ENCODE measurements at places on chromosomes 4 and X.

- no peak for DNase-seq
Measured at GRCh38 chr4:16694173-16694883, 204.1 kb downstream of the LDB2 start.

GRCh38 chr4:24745172-24745895 is 50.0 kb upstream of the SOD3 start:
- DNase-seq, result no peak

GRCh38 chrX:8201896-8202331 is 30.8 kb upstream of the VCX2 start:
- DNase-seq, result peak; percentile 38

- DNase-seq, result no peak
Measured at GRCh38 chr4:95426455-95426854, 122.3 kb downstream of the UNC5C start.

- no peak for DNase-seq
Measured at GRCh38 chrX:132983496-132983895, 25.1 kb upstream of the HS6ST2 start.

GRCh38 chr4:87078987-87079486 is 141.4 kb downstream of the KLHL8 start:
- DNase-seq, result peak; percentile 50
